ENCODE measurements at places on chromosomes 1 and 21. TPM values are rescaled to one million over a fixed set of nuclear protein-coding genes. Genes with fewer than 3 reads are reported as not detected.

Gene CRNN
- total RNA-seq = not detected

Gene CRB1
- total RNA-seq = 0.08 TPM

Gene BLZF1
- 19.7 TPM for total RNA-seq

Gene KCNA2
- total RNA-seq = not detected

Gene PIK3C2B
- 2.5 TPM for total RNA-seq

Gene C1orf226
- total RNA-seq = 1.7 TPM

Gene C1orf87
- total RNA-seq = 1.0 TPM

Gene KCNQ4
- total RNA-seq = 0.08 TPM

Gene IPO13
- total RNA-seq = 13.3 TPM

All from epithelial cell of alveolus of lung (primary cell).